K562 (cell line): ENCODE measurements at places on chromosomes 7 and 10.

- DNase-seq, result no peak
These were observed 165.9 kb downstream of the DNAJB6 start for GRCh38 chr7:157502701-157503111.

DNA sequence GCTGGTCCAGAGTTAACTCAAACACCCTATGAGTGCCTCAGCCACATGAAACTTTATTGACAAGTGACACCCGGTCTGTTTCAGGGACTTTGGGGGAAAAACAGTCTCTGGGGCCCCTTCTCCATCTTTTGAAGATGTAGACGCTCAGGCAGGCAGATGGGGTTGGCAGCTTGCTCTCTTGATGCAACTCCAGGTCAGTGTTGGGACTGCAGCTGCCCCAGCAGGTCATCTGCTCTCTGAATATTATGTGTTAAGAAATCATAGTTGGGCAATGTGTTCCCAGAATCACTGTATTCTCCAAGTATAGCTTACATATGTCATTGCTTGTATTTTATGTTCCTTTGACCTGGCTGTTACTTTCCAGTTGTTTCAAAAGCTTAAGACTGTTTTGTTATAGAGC, 544.9 kb upstream of the MGMT start:
- DNase-seq, result no peak

- DNase-seq, result no peak
These were observed 152.1 kb upstream of the LYZL2 start for GRCh38 chr10:30781670-30782121.

DNA sequence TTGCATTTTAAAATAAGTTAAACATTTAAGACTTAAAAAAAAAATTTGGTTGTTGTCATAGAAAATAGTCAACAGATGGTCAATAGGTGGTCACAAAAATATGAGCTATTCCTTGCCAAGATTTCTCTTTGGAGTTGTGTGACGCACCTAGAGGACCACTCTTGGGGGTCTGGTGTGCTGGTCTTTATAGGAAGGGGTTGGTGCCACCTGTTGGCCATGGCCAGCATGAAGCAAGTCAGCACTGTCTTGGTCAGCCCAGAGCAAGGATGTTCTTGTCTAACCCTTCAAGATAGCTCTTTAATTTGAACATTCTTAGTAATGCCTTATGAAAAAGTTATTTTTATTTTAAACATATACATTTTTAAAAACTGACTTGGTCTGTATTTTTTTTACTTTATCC, 267.9 kb upstream of the CNTNAP2 start:
- peak; percentile 61 for DNase-seq

DNA sequence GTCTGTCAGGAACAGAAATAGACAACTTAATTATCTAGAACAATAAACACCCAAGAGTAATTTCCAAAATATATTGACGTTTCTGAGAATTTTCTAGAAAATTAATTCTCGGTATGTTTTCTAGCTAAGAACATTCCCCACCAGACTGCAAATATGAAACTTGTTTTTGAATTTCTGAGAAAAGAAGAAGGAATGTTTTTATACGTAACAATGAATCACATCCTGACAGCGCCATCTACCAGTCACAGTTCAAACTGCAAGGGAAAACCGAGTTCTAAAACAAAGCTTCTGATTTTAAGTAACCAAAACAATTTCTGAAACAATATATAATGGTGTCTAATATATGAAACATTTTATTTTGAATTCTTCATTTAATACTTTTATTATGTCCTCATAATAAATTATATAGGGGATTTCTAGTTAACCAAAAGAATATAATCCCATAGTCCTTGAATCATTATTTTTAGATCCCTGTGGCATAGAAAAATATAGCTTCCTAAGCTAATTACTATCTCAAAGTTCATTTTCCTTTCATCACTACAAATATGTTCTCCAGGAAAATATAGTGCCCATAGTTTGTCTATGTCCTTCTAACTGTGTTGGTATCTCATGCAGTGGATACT, 34.5 kb upstream of the MEOX2 start:
- peak; percentile 20 for DNase-seq

DNA sequence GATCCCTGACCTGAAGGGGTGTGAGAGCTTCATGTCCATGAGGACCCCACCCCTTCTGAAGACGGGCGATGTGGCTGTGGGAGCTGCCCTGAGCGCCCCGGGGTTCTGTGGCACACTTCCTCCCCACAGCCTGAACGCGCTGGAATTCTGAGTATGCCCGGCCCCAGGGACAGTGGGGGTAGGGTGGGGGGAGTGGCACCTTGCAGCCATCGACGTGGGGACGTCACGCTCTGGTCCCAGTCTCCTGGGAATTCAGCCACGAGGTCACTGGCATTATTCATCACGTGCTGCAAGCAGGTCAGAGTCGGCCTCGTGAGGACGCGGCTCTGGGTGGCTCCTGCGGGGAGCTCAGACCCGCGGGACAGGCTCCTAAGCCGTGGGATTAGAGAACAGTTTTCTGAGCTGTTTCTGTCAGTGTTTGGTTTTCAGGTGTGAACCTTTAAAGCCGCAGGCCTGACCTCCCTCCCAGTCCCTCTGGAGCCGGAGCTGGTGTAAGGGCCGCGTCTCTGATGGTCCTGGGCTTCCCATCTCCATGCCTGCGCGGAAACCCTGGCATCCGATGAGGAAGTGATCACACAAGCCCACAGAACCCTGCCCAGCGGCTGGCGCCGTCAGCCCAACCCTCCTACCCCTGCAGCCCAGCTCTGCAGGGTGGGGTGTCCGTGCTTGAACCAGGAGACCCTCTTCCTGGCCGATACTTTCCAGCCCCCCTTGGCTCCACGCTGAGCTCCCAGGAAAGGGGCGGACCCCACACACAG, 16.1 kb downstream of the GPR146 start:
- no peak for DNase-seq

DNA sequence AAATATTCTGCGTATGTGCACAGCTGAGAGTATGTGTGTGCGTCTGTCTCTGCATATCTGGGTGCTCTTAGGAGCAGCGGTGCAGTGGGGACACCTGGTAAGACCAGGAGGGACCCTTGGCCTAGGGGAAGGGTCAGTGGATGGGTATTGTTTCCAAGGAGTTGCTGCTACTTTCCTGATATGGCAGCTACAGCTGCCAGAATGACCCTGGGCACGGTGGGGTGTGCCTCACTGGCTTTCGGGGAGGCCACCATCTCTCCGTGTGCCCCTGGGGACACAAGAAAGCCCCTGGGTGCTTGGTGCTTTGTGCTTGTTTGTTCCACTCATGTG, 8.6 kb downstream of the PFKFB3 start:
- no peak for DNase-seq

- DNase-seq, result no peak
These were observed 115.0 kb upstream of the CCDC6 start for GRCh38 chr10:60021361-60021760.

DNA sequence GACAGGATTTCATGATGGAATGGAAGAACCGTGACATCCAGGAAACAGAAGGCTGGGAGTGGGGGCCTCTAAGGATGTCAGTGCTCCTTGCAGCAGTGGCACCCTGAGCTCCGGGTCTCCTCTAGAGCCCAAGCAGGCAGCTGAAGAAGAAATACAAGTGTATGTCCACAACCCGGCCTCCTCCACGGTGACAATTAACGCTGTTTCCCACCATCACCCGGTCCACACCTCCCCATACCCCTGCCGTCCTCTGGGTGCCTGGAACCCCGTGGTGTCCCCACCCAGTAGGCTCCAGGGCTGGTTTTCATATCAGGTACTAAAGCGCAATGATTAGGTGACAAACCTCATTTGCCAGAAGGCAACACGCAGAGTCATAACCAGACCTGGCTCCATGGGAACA, 30.3 kb downstream of the GRID1 start:
- DNase-seq, result no peak

DNA sequence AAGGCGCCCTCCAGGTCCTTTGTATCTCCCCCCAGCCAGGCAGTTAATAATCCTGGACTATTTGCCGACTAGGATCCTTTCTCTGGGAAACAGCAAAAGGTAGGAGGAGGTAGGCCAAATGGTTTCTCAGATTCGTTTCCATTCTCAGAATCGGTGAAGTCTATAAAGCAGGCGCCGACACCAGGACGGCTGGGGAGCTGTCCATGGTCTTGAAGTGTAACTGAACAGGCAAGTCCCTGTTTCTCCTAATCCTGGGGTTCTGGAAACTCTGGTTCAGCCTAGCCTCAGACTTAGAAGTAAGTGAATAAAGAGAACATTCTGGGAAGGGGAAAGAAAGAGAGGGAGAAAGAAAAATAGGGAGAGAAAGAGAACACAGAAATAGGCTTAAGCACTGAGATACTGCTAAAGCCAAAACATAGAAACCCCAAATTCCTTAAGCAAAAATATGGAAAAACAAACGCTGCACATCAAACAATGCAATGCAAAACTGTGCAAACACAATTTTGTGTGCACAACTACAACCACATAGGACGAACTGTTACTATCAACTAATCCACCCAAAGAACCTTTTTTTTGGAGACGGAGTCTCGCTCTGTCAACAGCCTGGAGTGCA, 11.1 kb upstream of the INA start:
- DNase-seq, result peak; percentile 34

DNA sequence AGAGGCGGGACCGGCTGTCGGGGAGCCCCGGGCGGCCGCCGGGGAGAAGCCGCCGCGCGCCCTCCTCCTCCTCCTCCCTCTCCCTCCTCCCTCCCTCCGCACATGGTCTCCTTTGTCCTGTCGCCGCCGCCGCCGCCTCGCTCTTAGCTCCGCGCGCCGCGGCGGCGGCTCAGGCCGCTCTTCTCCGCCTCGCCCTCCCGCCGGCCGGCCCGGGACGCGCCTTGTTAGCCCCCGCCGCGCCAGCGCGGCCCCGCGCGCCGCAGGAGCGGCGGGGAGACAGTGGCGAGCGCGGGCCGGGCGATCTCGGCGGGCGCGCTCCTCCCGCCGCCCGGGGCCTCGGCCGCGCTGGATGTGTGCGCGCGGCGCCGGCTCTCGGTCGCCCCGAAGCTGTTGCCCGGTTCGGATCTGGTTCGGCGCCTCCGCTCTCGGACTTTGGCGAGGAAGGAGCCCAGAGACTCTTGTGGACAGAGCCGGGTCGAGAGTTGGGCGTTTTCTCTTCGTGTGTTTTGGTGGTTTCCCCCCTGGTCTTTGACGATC, 437.4 kb upstream of the GALNT17 start:
- no peak for DNase-seq

GRCh38 chr10:69070951-69071350, 17.0 kb upstream of the SRGN start:
- DNase-seq, result no peak

- DNase-seq, result no peak
These were observed 7.1 kb upstream of the BTBD16 start for GRCh38 chr10:122263971-122264370.

GRCh38 chr10:77850620-77851231, 75.8 kb downstream of the DLG5 start:
- DNase-seq, result no peak

- DNase-seq, result no peak
These were observed 3.1 kb downstream of the CADPS2 start for GRCh38 chr7:122883049-122883680.

DNA sequence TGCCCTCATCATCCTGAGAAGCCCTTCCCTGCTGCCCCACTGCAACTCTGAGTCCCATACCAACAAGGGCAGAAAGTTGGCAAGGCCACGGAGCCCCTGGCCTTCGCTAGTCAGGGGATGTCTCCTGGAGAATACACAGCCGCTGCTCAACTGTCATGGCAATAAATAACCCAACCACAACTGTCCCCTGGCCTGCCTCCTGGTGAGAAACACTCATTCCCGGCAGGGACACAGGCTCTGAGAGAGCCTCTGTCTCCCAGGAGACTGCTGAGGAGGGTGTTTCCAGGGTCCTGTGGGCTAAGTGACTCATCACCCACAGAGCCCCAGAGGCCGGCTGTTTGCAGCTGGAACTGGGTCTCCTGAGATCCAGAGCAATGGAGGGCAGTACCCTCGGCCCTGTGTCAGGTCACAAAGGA, 354.1 kb downstream of the TNS3 start:
- peak; percentile 85 for DNase-seq

DNA sequence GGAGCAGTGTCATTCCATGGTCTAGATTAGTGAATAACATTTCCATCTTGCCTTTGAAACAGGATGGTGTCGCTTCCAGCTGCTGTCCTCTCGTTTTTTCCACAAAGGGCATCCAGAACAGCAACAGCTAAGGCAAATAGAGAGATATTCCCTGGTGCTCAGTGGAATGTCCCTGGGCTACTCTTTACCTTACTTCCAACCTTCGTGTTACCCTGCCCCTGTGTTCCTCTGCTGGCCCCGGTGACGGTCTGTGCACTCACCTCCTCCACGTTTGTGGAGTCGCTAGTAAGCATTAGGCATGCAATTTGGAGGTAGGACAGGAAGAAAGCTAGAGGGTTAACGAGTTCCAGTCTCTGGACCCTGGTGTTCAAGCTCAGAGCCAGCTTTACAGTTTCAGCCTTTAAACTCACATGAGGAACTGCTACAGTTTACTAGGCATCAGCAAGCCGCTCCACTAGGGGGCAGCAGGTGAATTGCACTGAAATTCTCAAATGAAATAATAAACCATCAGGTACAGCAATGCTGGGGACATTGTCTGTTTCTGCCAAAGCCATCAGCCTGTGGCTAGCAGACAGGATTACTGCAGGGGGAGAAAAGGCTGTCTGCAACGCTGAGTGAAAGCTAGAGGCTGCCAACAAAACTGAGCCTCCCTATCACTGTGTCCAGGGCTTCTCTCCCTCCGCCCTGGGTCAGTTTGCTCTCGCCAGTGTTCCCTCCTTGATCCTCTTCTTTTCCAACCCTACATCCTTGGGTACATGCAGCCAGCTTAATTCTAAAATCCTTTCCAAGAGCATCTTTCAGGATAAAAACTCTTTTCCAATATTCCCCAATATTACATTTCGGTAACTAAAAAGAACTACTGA, 9.0 kb downstream of the MRPL32 start:
- peak; percentile 50 for DNase-seq

DNA sequence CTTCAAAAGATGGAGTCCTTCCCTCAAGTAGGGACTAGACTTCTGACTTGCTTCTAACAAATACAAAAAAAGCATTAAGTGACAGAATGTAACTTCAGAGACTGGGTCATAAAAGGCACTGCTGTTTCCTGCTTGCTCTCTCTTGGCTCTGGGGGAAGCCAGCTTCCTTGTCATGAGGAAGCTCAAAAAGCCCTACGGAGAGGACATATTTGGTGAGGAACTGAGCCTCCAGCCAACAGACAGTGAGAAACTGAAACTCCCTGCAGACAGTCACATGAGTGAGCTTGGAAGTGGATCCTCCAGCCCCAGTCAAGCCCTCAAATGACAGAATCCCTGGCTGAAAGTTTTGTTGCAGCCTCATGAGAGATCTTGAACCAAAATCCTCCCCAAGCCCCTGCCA, 26.3 kb upstream of the SLC35G1 start:
- no peak for DNase-seq
